ENCODE measurements at places on chromosomes 7 and 10. TPM values are rescaled to one million over a fixed set of nuclear protein-coding genes. Genes with fewer than 3 reads are reported as not detected.

Gene SLC16A9
- 0.33 TPM for total RNA-seq

Gene FRAT1
- total RNA-seq: 6.1 TPM

Gene HMX2
- not detected for total RNA-seq

Gene SPDYE8
- total RNA-seq: not detected
